ENCODE measurements at places on chromosomes 5 and 9.
A peak's percentile ranks its signal among the peaks of the same experiment; 100 is the strongest.

DNA sequence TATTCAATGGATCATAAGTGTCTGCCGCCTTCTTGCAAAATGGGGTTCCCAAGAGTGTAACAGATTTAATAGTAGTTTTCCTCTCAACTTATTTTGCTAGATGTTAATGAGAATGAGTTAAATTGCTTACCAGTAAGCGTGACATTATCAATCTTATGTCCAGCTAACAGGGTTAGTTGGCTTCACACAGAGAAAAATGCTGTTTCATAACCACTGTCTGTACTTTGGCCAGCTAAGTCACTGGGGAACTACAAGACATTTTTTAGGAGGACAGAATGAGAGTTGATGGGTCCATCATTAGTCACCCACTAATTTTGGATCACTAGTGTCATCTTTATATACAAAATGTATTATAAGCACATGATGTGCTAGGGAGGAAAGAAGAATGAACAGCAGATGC lies 1.4 kb downstream of the CDC37L1 start:
- H3K27ac ChIP-seq, result no peak overlapping the region
- peak; percentile 26 for DNase-seq

- H3K27ac ChIP-seq, result no peak overlapping the region
- H3K4me1 ChIP-seq, result no peaks in the 10 kb centered on the region
- peaks cover 2% of the 10 kb centered on the region for H3K27me3 ChIP-seq
- H3K4me3 ChIP-seq, result no peak overlapping the region
- no peak for DNase-seq
Measured at GRCh38 chr5:140005145-140005591, 37.9 kb downstream of the NRG2 start.

DNA sequence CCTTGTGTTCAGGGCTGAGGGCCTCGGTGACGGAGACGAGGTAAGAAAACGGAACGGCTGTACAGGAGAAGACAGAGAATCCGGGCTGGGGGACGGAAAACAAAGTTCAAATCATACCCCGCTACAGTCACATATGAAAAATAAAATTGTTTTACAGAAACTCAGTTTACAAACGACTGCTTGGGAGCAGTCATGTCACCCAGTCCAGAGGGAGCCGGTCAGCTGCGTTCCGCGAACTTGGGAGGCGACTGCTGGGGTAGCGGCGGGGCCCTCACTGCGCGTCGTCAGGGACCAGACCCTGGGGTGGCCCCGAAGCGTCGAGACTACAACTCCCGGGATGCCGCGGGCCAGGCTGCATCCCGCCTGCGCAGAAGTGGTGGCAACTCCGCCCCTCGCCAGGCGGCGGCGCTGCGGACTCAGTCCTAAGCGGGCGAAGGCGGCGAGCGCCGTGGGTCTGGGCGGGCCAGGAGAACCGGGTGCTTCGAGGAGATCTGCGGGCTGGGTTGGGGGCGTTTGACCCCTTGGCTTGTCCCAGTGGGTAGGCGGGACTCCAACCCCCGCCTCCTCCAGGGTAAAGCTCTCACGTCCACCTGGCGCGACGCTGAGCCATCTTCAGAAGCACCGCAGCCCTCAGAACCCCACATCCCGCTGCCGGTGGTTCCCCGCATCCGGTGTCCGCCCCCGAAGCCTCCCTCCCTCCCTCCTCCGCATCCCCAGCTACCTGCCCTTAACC lies 4.0 kb downstream of the SIT1 start:
- H3K4me3 ChIP-seq, result peak overlapping the region; percentile 71
- peaks cover 21% of the 10 kb centered on the region for H3K4me1 ChIP-seq
- peak overlapping the region; percentile 80 for H3K27ac ChIP-seq
- DNase-seq, result peak; percentile 93

GRCh38 chr5:151779531-151780125 lies 7.9 kb downstream of the G3BP1 start:
- H3K4me3 ChIP-seq, result no peak overlapping the region
- peaks cover 8% of the 10 kb centered on the region for H3K36me3 ChIP-seq
- no peaks in the 10 kb centered on the region for H3K27me3 ChIP-seq
- no peaks in the 10 kb centered on the region for H3K4me1 ChIP-seq

- no peaks in the 10 kb centered on the region for H3K27me3 ChIP-seq
- H3K36me3 ChIP-seq, result no peaks in the 10 kb centered on the region
- no peak overlapping the region for H3K27ac ChIP-seq
- DNase-seq, result no peak
- H3K4me1 ChIP-seq, result no peaks in the 10 kb centered on the region
Measured at GRCh38 chr5:6026766-6027406, 351.5 kb downstream of the MED10 start.

DNA sequence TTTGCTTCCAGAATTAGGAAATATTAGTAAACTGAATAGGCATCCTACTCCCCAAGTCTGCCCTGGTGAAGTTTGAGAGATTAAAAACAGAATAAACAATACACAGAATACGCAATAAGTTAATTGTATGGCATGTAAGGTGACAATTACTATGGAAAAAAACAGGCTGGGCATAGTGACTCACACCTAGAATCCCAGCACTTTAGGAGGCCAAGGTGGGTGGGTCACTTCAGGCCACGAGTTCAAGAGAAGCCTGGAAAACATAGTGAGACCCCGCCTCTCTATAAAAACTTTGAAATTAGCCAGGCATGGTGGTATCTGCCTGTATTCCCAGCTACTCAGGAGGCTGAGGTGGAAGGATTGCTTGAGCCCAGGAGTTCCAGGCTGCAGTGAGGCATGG lies 64.2 kb upstream of the SUSD1 start:
- H3K27ac ChIP-seq, result no peak overlapping the region
- no peak overlapping the region for H3K4me3 ChIP-seq
- DNase-seq, result peak; percentile 41
- H3K4me1 ChIP-seq, result no peaks in the 10 kb centered on the region
- no peaks in the 10 kb centered on the region for H3K27me3 ChIP-seq
- no peaks in the 10 kb centered on the region for H3K36me3 ChIP-seq

DNA sequence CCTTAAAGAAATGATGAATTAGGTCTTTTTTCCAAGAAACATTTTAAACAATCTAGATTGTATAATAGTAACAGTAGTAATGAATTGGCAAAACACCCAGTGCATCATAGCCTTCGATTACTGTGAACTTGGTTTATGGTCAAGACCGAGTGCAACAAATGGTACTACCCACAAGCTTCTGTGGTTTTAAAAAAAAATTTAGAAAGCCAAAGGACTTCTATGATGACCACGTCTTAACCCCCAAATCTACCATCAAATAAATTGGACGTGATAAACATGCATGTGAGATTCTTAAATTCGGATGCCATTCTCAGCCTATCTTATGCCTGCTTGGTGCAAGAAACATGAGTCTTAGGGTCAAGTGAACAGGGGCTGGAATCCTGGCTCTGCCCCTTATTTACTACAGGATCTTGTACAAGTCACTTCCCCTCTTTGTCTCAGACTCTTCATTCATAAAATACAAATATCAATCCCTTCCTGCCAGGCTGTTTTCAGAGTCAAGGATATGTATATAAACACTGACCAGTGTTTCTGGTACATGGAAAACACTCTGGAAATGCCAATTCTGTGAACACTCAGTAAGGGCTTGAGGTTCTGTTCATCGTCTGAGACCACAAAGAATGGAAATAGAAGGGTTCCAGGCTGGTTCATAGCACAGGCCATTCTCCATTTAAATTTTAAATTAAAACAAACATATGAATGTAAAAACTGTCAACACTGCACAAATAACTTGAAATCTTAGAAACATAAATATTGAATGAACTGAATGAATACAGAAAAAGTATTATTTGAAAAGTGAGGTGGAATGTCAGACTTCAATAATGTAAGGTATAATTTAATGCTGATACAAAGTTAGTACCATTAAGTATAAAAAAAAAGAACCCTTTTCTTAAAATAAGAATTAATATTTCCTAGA lies 107.8 kb downstream of the NR6A1 start:
- peak overlapping the region; percentile 8 for H3K27ac ChIP-seq
- no peaks in the 10 kb centered on the region for H3K27me3 ChIP-seq
- no peak for DNase-seq
- no peak overlapping the region for H3K4me3 ChIP-seq
- H3K4me1 ChIP-seq, result peaks cover 2% of the 10 kb centered on the region
- H3K36me3 ChIP-seq, result peaks cover 4% of the 10 kb centered on the region

- DNase-seq, result no peak
- peaks cover 2% of the 10 kb centered on the region for H3K4me1 ChIP-seq
- no peaks in the 10 kb centered on the region for H3K27me3 ChIP-seq
- H3K36me3 ChIP-seq, result no peaks in the 10 kb centered on the region
- no peak overlapping the region for H3K27ac ChIP-seq
Measured at GRCh38 chr9:110745676-110746075, 77.1 kb downstream of the MUSK start.

DNA sequence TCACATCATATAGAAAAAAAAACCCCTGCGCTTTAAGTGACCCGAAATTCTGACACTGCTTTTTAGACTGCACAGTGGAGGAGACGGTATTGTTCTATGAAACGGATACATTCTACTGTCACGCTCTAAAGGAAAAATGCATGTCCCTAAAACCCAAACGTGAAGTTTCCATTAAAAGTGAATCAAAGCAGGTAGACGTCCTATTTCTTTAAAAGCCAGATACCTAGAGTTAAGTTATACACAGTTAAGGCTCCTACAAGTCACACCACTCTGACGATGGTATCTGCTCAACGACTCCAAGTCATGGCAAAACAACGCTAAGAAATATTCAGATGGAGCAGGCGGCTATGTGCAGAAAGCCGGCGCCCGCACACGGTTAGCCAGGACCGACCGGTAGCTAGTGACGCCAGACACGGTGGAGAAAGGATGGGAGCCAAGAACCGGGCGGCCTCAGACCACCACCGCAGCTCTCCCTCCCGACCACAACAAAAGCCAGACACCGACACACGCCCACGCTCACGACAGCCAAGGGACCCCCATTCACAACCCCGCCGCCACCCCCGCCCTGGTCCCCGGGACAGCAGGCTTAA lies 734 bp downstream of the SKP1 start:
- no peaks in the 10 kb centered on the region for H3K27me3 ChIP-seq
- peak overlapping the region; percentile 99 for H3K27ac ChIP-seq
- peaks cover 15% of the 10 kb centered on the region for H3K36me3 ChIP-seq

GRCh38 chr5:1239505-1240251 lies 14.5 kb downstream of the SLC6A18 start:
- no peaks in the 10 kb centered on the region for H3K4me1 ChIP-seq
- no peaks in the 10 kb centered on the region for H3K36me3 ChIP-seq

DNA sequence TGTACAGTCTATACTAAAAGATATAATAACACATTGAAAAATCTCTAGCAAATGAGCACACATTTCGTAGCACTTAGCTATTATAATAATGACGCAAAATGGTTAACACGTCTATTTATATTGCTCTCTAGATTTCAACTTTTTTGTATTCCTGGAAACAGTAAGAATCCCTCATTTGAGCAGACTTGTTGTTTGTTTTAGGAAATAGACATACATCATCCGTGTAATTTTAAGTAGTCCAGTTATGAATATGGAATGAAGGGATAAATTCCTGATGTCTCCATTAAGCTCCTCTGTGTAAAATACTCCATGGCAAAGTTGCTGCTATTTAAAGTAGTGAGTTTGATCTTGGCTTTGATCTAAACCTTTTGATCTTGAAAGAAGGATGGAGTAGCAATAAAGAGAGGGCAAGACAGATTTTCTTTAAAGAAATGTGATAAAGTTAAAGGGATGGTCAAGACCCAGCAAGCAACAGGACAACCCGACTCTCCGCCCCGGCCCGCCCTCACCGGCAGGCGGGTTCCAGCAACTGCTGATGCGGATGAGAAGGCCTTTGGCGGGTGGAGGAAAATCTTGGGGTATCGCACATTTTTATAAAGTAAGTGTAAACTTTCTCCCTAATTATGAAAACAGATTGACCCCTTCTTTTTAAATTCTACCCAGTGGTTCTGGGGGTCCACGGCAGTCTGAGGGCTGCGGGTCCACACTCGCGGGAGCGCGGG lies 277.4 kb downstream of the AOPEP start:
- peak overlapping the region; percentile 16 for H3K27ac ChIP-seq
- H3K36me3 ChIP-seq, result peaks cover 6% of the 10 kb centered on the region
- no peaks in the 10 kb centered on the region for H3K4me1 ChIP-seq
- peak; percentile 33 for DNase-seq

GRCh38 chr5:100676817-100677631 lies 141.8 kb downstream of the FAM174A start:
- no peak for DNase-seq
- no peaks in the 10 kb centered on the region for H3K27me3 ChIP-seq
- H3K4me1 ChIP-seq, result no peaks in the 10 kb centered on the region
- H3K4me3 ChIP-seq, result no peak overlapping the region

GRCh38 chr9:104463864-104464263 lies 40.2 kb upstream of the OR13F1 start:
- no peak for DNase-seq
- no peaks in the 10 kb centered on the region for H3K4me1 ChIP-seq
- H3K4me3 ChIP-seq, result no peak overlapping the region
- H3K27me3 ChIP-seq, result no peaks in the 10 kb centered on the region

GRCh38 chr5:21219251-21219650 lies 1231.3 kb upstream of the CDH18 start:
- no peak overlapping the region for H3K4me3 ChIP-seq
- no peak overlapping the region for H3K27ac ChIP-seq
- no peaks in the 10 kb centered on the region for H3K4me1 ChIP-seq
- DNase-seq, result no peak
- H3K27me3 ChIP-seq, result no peaks in the 10 kb centered on the region
- no peaks in the 10 kb centered on the region for H3K36me3 ChIP-seq

- H3K27me3 ChIP-seq, result no peaks in the 10 kb centered on the region
- H3K36me3 ChIP-seq, result no peaks in the 10 kb centered on the region
- peak; percentile 60 for DNase-seq
- no peak overlapping the region for H3K27ac ChIP-seq
Measured at GRCh38 chr9:85432599-85432998, 309.2 kb downstream of the AGTPBP1 start.

- no peaks in the 10 kb centered on the region for H3K36me3 ChIP-seq
- DNase-seq, result peak; percentile 23
Measured at GRCh38 chr5:91281401-91281800, 101.7 kb downstream of the ARRDC3 start.

- peak overlapping the region; percentile 64 for H3K4me3 ChIP-seq
- DNase-seq, result no peak
- H3K27me3 ChIP-seq, result no peaks in the 10 kb centered on the region
- H3K36me3 ChIP-seq, result no peaks in the 10 kb centered on the region
- no peak overlapping the region for H3K27ac ChIP-seq
Measured at GRCh38 chr9:129178568-129179382, 714 bp upstream of the IER5L start.

- DNase-seq, result no peak
- H3K36me3 ChIP-seq, result no peaks in the 10 kb centered on the region
- H3K4me1 ChIP-seq, result no peaks in the 10 kb centered on the region
- H3K27me3 ChIP-seq, result no peaks in the 10 kb centered on the region
Measured at GRCh38 chr5:3886524-3887451, 291.2 kb downstream of the IRX1 start.

Data from trophoblast cell (in vitro differentiated cells and primary cell).